ENCODE measurements at places on chromosomes 3 and 15.

GRCh38 chr15:93982226-93982727 is 249.1 kb upstream of the MCTP2 start:
- peak; percentile 30 for DNase-seq

DNA sequence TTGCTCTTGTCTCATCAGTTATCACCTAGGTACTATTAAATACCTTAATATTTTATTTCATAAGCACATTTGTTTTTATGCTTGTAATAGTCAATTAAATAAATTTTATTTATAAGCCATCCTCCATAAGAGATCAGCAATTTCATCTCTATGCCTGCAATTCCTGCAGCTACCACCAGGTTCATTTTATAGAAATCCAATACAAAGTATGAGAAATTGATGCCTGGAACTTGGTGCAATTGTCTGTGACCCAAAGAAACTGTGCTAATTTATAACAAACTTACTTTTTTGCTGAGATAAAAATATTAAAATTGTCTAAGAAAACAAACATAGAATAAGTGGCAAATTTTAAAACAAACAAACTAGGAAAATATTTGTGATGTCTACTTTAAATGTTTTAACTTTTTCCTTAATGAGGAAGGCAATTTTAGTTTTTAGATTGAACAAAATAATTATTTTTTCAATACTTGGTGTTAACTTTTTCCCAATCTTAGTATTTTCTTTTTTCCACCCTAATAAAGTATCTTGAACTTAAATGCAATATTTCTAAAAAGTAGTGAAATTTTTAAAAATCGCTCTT is 1026.6 kb downstream of the ROBO1 start:
- no peak for DNase-seq

DNA sequence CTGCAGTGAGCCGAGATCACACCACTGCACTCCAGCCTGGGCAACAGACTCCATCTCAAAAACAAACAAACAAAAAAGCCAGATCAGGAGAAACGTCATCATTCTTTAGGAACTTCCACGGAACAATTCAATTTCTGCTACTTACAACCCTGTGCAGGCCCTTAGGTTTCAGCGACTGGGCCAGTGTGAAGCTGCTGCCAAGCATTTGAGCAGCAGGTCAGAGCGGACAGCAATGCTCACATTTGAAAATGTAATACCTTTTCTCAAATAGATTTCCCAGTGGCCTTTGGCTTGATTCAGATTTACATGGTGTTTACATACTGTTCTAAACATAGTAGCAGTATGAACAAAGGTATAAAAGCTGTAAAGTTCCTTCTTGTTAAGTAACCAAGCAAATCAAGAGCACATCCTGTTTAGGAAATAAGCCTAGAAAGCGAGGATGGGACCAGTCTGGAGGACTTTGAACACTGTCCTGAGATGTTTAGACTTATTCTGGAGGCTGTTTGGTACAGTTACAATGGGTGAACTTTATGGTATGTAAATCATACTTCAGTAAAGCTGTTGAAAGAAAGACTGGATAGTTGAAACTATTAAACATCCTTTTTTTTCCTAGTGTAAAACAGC is 141.2 kb downstream of the HCN4 start:
- DNase-seq = no peak

- no peak for DNase-seq
These were observed 10.8 kb upstream of the MYZAP start for GRCh38 chr15:57580866-57581265.

GRCh38 chr15:81940467-81941451 is 105.1 kb downstream of the MEX3B start:
- no peak for DNase-seq

- DNase-seq = no peak
These were observed 55.3 kb downstream of the SLTM start for GRCh38 chr15:58877999-58878825.

- peak; percentile 27 for DNase-seq
These were observed 44.8 kb upstream of the RAF1 start for GRCh38 chr3:12708584-12709192.

- no peak for DNase-seq
These were observed 1.4 kb upstream of the GHSR start for GRCh38 chr3:172449466-172450149.

GRCh38 chr15:94061041-94061440 is 170.3 kb upstream of the MCTP2 start:
- no peak for DNase-seq

- DNase-seq = no peak
These were observed 150.7 kb downstream of the OPA1 start for GRCh38 chr3:193743702-193744047.

DNA sequence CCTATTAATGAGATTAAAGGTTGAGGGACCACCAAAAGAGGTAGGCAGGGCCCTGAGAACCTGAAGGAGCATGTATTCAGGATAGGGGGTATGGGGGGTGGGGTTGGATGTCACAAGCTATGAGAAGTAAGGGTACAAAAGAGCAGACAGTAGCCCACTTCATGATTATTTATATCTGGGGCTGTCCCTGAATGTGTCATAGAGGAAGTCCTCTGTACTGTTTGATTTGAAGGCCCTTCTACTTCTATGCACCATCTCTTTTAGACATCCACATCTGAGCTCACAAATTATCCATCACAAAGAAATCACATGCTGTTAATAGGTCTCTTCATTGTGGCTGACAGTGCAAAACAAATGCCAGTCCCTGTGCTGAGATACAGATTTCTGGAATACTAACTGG is 68.6 kb downstream of the FHIT start:
- no peak for DNase-seq

- no peak for DNase-seq
These were observed 7.4 kb downstream of the PRC1 start for GRCh38 chr15:90986790-90987507.

- no peak for DNase-seq
These were observed 56.3 kb upstream of the ZNF148 start for GRCh38 chr3:125431391-125431790.

DNA sequence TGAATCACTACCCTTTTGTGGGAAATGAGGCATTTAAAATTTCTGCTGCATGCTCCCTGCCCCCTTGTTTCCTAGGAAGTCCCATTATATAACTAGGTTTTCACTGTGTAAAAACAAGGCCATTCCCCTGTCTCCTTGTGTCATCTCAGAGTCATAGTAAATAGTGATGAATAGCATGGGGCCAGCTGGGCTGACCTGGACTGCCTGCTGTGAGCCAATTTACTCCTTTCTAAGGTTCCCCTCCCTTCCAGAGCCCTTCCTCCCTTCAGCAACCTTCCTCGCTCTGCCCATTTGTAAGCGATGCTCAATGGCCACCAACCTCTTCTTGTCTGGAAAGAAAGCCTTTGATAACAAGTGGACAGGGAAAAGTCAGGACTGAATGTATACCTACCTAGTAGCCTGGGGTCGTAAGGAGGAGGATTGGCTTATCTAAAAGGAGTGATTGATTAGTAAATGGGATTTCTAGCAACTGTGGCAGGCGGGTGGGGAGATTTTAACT is 11.7 kb downstream of the ITGA11 start:
- DNase-seq = no peak

DNA sequence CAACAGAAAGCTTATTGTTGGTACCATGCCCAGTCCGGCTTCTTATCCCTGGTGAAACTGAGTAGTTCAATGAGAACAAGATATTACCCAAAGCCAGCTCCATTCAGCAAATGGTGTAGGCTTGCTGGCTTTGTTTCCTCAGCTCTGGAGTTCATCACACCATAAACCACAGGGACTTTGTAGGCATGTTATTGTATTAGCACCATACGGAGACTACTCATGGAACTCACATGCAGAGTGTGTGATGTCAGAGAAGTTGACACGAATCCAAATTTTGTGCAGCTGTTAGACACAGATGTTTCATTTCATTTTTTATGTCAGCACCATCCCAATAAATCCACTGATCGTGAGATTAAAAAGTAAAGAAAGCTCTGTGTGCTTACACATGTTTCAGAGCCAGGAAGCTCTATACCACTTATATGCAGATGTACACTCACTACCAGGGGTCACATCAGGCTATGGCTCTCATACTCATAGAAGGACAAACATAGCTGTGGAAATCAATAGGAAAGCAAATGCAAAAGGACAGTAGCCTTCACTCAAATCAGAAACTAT is 63.4 kb upstream of the LEKR1 start:
- DNase-seq = peak; percentile 86

DNA sequence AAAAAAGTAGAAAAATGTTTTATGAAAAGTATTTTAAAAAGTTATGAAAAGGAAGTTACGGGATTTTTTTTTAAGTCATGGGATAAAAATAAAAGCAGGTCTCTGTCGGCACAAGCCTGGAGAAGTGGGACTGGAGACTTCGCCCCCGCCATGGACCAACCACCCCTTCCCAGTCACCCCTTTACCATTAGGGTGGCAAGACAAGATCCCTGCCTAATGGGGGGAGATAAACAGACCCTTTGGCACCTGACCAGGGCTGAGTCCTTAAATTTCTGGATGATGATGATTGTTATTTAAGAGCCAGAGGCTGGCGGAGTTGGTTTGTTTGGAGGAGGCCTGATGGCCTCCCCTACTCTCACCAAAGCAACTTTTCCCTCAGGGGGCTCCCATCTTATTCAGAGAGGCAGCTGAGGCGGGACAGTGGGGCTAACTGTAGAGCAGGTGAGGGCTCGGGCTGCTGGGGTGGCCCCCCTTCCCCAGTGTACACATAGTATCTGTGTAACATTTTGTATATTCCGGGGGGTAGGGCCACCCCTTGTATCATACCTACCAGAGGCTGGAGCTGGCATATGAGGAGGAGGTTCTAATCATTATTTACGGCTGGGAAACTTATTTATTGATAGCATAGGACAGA is 74.0 kb downstream of the ADAMTS7 start:
- DNase-seq = no peak

DNA sequence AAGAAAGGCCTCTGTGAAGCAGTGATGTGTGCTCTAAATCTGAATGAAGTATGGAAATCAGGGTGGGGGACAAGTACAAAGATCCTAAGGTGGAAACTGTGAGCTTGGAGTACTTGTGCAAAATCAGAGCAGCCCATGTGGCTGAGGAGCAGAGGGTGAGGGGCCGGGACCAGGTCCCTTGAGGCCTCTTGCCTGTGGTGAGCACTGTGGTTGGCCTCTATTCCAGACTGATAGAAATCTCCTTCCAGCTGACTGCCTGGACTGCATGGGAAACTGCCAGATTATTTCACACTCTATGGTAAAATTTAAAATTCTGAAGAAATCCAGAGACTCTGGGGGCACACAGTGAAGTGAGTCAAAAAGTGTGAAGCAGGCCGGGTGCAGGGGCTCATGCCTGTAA is 81.4 kb downstream of the TM4SF4 start:
- DNase-seq = no peak

GRCh38 chr3:135197246-135197645 is 402.2 kb downstream of the EPHB1 start:
- DNase-seq = no peak

- no peak for DNase-seq
These were observed 172.5 kb upstream of the TLE3 start for GRCh38 chr15:70269991-70270751.

DNA sequence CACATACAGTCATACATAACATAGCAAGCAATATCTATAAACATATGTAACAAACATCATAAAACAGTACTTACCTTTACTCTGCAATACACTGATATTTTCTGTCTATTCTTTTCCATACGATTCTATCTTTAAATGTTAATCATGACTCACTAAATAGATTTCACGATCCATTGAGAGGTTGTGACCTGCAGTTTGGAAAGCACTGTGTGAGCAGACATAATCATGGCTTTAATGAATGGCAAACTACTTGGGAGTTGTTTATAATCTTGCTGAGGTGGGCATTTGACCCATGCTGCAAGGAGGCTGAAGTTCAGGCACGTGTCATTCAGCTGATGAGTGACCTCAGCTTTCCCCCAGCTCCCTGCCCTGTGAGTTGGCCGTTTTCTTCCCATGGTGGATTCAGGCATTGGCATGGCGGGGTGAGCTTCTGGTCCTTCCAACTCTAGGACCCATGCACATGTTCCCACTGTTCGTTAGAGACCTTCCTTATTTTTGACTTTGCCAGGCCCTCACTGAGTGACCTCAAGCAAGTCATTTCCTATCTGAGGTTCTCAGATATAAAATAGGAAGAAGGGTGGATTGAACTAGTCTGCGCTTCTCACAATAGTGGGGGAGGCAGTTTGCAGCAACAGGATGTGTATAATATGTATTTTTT is 41.7 kb downstream of the PAQR5 start:
- DNase-seq = no peak

GRCh38 chr3:182412066-182412465 is 381.2 kb upstream of the ATP11B start:
- DNase-seq = no peak

- DNase-seq = no peak
These were observed 736 bp downstream of the ARHGEF26 start for GRCh38 chr3:154121701-154122551.

- DNase-seq = peak; percentile 22
These were observed 25.2 kb downstream of the SNAPC5 start for GRCh38 chr15:66472176-66472999.

GRCh38 chr3:14678015-14678503 is 3.1 kb downstream of the C3orf20 start:
- DNase-seq = no peak

GRCh38 chr3:49016414-49017228 is 1.8 kb downstream of the DALRD3 start:
- DNase-seq = no peak

GRCh38 chr15:48832648-48833047 is 21.8 kb upstream of the CEP152 start:
- no peak for DNase-seq

GRCh38 chr15:74817370-74817737 is 4.7 kb downstream of the LMAN1L start:
- no peak for DNase-seq

- no peak for DNase-seq
These were observed 147.5 kb upstream of the THBS1 start for GRCh38 chr15:39433376-39433775.

GRCh38 chr15:39666677-39667076 is 85.8 kb downstream of the THBS1 start:
- DNase-seq = no peak

- DNase-seq = no peak
These were observed 417.8 kb upstream of the TPM1 start for GRCh38 chr15:62624547-62625378.

GRCh38 chr3:65971293-65972252 is 67.1 kb downstream of the MAGI1 start:
- no peak for DNase-seq

GRCh38 chr3:5563537-5564277 is 376.2 kb downstream of the EDEM1 start:
- no peak for DNase-seq

Measured in fibroblast of the conjunctiva (primary cell).